ENCODE measurements at places on chromosomes 3 and 15.

GRCh38 chr3:155416500-155417118 is 123.1 kb upstream of the STRIT1 start:
- no peak for DNase-seq

- peak; percentile 51 for DNase-seq
These were observed 407.3 kb upstream of the ONECUT1 start for GRCh38 chr15:53197426-53197839.

- no peak for DNase-seq
These were observed 702 bp downstream of the NDUFB4 start for GRCh38 chr3:120596853-120597223.

DNA sequence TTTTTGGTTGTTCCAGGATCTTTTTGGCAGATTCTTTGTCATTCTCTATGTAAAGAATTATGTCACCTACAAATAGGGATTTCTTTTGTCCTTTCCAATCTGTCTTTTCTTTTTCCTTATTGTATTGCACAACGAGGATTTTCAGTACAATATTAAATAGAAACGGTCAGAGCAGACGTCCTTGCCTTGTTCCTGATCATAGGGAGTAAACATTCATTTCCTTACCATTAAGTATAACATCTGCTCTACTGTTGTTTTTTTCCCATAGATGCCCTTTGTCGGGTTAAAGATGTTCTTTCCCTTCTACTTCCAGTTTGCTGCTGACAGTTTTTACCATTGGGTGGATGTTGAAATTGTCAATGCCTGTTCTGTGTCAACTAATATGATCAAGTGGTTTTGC is 528.4 kb downstream of the OCA2 start:
- no peak for DNase-seq

- DNase-seq = no peak
These were observed 368.7 kb downstream of the IL5RA start for GRCh38 chr3:2741516-2741915.

DNA sequence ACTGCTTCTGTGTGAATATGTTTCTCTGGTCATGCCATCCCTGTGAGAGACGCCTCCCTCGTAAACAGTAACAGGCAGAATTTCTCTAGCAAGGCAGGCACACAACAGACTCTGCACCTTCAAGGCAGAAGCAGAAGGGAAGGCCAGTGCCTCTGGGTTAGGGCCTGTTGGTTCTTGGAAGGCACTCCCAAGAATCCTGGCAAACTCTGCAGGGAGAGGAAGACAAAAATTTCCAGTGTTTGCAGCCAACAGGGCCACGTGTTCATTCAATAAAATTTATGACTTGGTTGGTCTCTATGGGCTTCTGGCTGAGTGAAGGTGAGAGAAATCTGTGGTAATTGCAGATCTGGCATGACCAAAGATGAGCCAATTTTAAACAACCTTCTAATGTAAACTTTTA is 39.3 kb downstream of the NFKBIZ start:
- no peak for DNase-seq

- no peak for DNase-seq
These were observed 44.8 kb downstream of the GATM start for GRCh38 chr15:45333550-45333949.

DNA sequence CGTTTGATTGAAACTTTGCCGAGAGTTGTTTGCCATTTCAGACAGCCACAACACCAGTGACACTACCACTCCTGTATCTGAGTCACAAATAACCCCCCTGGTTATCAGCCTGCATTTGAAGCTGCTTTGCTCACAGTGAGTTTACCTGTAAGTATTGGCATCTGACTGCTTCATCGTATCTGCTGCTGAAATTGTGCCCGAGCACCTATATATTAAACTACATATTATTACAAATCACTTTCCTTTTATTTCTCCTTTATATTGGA is 39.2 kb upstream of the SPSB4 start:
- DNase-seq = no peak

GRCh38 chr15:90343302-90343790 is 8.7 kb upstream of the ZNF774 start:
- no peak for DNase-seq

- DNase-seq = no peak
These were observed 86.2 kb downstream of the RFTN1 start for GRCh38 chr3:16427103-16427965.

- no peak for DNase-seq
These were observed 42.6 kb downstream of the SFMBT1 start for GRCh38 chr3:53003320-53003719.

- DNase-seq = no peak
These were observed 762.7 kb downstream of the ROBO1 start for GRCh38 chr3:79005084-79005483.

DNA sequence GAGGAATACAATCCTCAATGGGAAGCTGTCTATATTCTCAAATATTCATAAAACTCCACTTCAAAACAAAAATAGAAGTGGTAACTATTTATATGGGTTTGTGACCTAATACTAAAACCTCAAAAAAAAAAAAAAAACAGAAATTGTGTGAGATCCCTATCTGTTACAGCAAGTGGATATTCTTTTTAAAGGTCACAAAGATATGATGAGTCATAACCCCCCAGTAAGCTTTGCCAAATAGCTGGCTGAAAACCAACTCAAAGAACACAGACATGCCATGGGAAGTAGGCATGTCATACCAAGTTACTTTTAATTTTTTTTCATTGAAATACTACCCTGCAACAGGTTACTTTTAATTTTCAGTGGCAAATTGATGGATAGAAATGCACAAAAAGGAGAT is 62.5 kb downstream of the CBLB start:
- no peak for DNase-seq

DNA sequence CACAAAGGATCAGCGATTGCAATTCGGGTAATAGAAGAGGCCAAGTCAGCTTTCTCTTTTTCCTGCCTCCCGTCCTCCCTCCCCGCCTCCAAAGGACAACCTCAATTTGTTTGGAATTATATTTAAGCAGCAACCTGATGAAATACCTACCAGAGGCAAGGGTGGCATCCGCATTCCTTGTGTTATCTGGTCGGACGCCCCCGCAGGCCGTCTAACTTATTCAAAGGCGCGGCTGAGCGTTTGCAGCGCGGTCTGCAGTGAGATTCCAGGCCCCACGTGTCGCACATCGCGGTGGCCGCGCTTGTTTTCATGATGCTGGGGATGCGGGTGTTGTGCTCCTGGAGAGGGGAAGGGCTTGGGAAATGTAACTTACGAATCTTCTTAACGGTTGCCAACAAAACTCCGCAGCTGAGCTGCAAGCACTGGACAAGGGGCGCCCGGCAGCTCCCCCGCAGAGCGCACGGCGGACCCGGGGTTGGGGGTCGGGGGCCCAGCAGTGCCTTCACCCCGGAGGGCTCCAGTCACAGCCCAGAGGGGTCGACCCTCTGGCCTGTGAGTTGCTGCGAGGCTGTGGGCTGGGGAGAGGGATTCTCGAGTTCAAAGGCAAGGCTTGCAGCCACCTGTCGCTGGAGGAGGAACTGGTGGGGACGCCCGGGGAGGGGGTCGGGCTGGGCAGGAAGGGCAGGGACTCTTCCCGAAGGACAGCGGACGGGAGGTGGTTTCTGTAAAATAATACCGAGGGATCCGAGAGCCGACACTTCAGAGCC is 20.5 kb upstream of the RGMA start:
- DNase-seq = no peak

- DNase-seq = no peak
These were observed 6.3 kb downstream of the CSK start for GRCh38 chr15:74788042-74788682.

DNA sequence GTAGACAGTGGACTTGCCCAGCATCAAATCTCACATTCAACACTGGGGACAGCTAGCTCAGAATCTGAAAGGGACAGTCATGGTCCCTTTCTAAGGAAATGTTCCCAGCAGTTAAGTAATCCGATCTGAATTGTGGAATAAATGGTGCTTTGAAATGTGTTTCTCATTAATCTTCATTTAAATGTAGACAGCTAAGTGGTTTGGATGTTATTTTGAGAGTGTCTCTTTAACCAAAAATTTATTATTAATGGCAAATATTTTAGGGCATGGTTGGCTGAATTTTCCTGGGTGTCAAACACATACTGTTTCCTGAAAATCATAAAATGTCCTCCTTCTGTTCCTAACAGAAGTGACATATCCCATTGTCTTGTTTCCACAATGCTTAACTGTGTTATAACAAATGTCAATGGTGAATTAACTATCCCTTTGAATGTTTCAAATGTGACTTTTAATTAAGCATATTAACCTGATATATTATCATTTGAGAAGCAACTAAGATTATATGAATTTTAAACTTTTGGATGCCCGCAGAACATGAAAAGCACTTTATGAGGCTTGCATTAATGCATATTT is 210.8 kb downstream of the CHST2 start:
- no peak for DNase-seq

GRCh38 chr3:33052671-33053070 is 44.3 kb downstream of the GLB1 start:
- no peak for DNase-seq

DNA sequence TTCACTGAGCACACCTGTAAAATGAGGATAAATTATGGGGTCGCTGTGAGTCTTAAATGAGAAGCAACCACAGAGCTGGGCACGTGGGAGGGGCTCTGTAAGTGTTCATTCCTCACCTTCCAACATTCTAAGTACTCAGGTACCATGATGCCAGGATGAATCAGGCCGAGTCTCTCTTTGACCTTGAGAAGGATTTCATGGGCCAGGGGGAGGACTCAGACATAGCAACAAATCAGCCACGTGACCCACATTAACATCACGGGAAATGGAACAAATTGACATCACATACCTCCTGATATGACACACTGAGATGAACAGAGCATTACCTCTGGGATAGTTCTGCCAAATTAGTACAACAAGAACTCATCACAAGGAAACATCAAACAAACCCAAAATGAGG is 35.2 kb upstream of the USP3 start:
- no peak for DNase-seq

- no peak for DNase-seq
These were observed 125.6 kb downstream of the CD47 start for GRCh38 chr3:107965136-107965655.

DNA sequence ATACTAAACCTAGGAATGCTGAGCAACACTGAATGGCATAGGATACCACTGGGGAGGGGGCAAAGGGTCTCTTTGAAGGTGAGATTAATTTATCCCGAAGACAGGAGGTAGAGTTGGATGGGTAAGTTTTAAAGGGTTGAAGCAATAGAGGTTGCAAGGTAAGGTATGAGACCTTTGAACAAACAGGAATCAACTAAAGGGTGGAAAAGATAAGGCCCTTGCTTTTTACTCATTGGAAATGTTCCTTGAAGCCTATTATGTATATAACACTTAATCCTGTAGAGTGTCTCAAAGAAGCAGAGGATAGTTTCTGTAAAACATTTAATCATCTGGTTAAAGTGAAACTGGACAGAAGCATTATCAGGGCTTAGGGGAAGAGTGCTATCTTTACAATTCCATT is 5.7 kb downstream of the ABHD5 start:
- no peak for DNase-seq

DNA sequence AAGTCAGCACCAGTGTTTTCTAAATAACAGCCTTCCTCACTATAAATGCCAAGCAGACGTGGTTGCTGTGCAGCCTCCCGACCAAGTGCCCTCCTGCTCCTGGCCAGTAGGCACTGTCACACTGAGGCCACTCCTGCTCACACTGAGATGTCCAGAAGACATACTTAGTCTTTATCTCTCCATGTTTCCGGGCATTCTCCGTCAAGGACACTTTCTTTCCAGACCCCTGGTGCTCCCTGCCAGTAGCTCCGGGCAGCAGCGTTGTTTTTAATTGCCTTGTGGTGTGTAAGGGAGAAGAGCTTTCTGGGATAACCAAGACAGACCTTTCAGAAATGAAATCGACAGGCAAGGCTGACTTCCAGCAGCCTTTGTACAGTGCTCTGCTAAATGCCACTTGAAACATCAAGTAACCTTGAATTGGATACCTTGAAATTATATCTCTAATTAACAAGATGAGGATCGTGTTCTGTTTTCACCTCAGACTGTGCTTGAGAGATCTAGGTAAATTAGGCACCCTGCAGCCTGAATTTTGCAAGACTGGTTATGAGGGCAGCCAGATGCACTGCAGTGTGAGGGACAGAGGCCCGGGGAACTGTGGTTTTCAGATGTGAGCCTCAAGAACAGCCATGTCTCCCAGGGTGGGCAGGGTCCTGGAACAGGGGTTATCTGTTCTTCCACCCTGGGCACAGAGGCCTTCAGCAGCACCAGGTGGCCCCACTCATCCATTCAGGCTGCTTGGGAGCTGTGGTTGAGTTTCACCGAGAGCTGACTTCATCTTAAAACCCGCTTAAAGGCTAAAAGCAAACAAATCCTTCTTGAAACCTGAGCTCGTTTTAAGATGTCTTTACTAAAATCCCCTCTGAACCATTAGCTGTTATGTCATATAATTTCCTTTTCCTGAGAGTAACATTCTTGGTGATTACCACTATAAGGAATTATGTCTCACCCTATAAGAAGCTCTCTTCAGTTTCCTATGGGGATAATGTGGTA is 105.5 kb upstream of the IL12A start:
- DNase-seq = no peak

DNA sequence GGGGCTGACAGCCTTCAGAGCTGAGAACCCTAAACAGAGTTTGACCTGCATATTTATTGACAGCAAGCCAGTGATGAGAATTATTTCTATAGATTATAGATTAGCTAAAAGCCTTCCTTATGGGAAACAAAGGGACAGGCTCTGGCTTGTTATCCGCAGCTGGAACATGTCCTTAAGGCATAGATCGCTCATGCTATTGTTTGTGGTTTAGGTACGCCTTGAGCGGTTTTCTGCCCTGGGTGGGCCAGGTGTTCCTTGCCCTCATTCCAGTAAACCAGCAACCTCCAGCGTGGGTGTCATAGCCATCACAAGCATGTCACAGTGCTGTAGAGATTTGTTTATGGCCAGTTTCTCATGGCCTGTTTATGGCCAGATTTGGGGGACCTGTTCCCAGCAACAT is 10.2 kb upstream of the FAH start:
- no peak for DNase-seq

GRCh38 chr3:75260-75659 is 121.3 kb upstream of the CHL1 start:
- no peak for DNase-seq

GRCh38 chr3:55169161-55169560 is 241.3 kb upstream of the LRTM1 start:
- no peak for DNase-seq

GRCh38 chr3:194602669-194603171 is 30.5 kb downstream of the TMEM44 start:
- DNase-seq = no peak

GRCh38 chr3:39626198-39626597 is 158.7 kb downstream of the MOBP start:
- no peak for DNase-seq

- DNase-seq = no peak
These were observed 61.1 kb downstream of the AMOTL2 start for GRCh38 chr3:134312873-134313846.

- no peak for DNase-seq
These were observed 277.9 kb upstream of the SEMA6D start for GRCh38 chr15:47439146-47440111.

GRCh38 chr3:135649361-135649760 is 316.2 kb upstream of the PPP2R3A start:
- DNase-seq = no peak

GRCh38 chr3:132643366-132643765 is 16.2 kb downstream of the ACAD11 start:
- DNase-seq = no peak
